ENCODE measurements at places on chromosomes 13 and 19. TPM values are rescaled to one million over a fixed set of nuclear protein-coding genes. Genes with fewer than 3 reads are reported as not detected.

DNA sequence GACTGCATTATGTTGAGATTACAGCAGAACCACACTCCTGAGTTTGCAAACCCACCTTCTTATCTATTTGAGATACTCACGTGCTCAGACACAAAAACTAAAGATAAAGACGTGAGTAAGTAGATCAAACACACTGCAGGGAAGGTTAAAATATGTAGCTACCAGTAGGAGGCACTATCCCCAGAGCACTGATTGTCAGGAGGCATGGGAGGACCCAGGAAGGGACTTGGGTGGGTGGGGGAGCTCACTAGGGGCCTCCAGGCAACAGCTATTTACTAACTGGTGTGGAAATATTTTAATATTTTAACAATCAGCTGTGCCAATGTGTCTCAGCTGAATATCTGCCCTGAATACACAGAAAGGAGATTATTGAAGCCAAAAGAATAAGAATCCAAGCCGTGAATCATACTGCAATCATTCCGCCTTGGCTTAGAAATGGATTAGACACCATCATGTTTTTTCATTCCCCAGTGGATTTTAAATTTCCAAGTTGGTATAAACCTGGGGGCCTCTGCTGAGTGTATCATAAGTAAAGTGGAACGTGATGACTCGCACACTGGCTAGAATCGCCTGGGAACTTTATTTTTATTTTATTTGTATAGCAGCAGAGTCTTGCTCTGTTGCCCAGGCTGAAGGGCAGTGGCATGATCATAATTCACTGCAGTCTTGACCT, 73.2 kb upstream of the CACNA1A start:
- no peaks in the 10 kb centered on the region for H3K4me1 ChIP-seq
- H3K27me3 ChIP-seq = peaks cover 7% of the 10 kb centered on the region
- no peaks in the 10 kb centered on the region for H3K36me3 ChIP-seq

- DNase-seq = no peak
- H3K4me3 ChIP-seq = no peak overlapping the region
- H3K27me3 ChIP-seq = no peaks in the 10 kb centered on the region
- no peak overlapping the region for H3K27ac ChIP-seq
These were observed 43.2 kb upstream of the ERICH6B start for GRCh38 chr13:45658586-45659235.

DNA sequence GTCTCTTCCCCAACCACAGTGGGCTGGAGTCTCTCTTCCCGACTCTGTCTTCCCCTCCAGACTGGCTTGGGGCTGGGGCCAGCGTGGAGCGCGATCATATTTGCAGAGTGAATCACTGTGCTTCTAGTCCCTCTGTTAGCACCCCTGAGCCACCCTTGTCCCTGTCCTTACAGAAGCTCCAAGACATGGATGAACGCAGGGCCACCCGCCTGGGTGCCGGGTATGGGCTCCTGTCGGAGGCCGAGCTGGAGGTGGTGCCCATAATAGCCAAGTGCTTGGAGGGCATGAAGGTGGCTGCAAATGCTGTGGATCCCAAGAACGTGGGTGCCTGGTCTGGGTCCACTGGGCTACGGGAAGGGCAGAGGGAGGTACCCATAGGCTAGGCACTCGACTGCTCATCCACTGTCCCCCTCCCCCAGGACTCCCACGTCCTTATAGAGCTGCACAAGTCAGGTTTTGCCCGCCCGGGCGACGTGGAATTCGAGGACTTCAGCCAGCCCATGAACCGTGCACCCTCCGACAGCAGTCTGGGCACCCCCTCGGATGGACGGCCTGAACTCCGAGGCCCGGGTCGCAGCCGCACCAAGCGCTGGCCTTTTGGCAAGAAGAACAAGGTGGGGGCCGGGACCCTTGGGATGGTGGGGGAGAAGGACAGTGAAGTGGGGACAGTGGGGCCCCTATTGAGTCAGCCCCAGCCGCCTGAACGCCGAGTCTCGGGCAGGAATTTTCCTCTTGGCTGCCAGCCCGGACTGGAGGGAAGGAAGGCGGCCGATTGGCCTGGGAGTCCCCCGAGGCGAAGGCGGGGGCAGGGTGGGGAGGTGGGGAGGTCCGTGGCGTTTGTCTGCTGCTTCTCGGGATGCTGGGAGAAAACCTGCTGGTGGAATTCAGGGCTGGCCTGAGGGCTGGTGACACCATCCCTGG, 5.2 kb downstream of the TRIP10 start:
- H3K36me3 ChIP-seq = peaks cover 45% of the 10 kb centered on the region
- H3K27me3 ChIP-seq = no peaks in the 10 kb centered on the region
- H3K4me3 ChIP-seq = no peak overlapping the region
- no peak overlapping the region for H3K27ac ChIP-seq

- H3K4me3 ChIP-seq = no peak overlapping the region
- no peaks in the 10 kb centered on the region for H3K4me1 ChIP-seq
- no peaks in the 10 kb centered on the region for H3K27me3 ChIP-seq
- H3K36me3 ChIP-seq = peaks cover 53% of the 10 kb centered on the region
- peak; percentile 62 for DNase-seq
These were observed 14.2 kb downstream of the CHERP start for GRCh38 chr19:16527971-16528521.

- H3K27me3 ChIP-seq = peaks cover 9% of the 10 kb centered on the region
- H3K4me3 ChIP-seq = no peak overlapping the region
- peaks cover 5% of the 10 kb centered on the region for H3K4me1 ChIP-seq
- peak; percentile 57 for DNase-seq
These were observed 122.1 kb upstream of the SPATA13 start for GRCh38 chr13:24038405-24038804.

Gene ZNF285
- total RNA-seq = 1.7 TPM

Gene CBY2
- total RNA-seq = not detected

Gene ZNF43
- 27.4 TPM for total RNA-seq

Gene PCP2
- total RNA-seq = 4.8 TPM

Gene MAST1
- total RNA-seq = 2.4 TPM
